ENCODE measurements at places on chromosomes 16 and 17. TPM values are rescaled to one million over a fixed set of nuclear protein-coding genes. Genes with fewer than 3 reads are reported as not detected.

GRCh38 chr16:4419402-4419959 lies 3.1 kb upstream of the CORO7 start:
- no peak for DNase-seq

DNA sequence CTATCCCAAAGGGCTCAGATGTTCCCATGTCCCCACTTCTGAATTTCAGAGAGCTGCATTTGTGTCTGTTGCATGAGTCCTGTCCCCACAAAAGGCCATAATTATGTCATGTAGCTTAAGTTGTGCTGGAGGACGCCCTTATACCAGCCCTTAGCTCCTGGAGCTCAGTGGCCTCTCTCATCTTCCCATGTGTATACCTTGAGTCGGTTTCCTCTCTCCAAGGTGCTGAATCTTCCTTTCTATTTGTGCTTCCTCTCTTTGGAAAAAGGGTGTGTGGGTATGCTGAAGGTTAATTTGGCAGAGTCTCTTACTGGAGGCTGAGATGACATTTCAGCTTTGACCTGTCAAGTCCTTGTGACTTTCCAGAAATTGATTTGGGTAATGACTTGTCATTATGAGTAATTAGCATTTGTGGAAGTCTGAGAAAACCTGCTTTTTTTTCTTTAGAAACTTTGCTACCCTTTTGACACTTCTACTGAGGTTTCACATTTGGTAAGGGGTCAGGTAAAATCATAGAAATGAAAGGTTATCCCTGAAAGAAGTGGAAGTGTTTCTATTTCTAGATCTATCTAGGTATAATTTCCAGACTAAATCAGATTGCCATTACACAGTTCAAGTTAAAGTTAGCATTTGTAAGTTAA lies 185.4 kb downstream of the ABCC12 start:
- DNase-seq = peak; percentile 41

DNA sequence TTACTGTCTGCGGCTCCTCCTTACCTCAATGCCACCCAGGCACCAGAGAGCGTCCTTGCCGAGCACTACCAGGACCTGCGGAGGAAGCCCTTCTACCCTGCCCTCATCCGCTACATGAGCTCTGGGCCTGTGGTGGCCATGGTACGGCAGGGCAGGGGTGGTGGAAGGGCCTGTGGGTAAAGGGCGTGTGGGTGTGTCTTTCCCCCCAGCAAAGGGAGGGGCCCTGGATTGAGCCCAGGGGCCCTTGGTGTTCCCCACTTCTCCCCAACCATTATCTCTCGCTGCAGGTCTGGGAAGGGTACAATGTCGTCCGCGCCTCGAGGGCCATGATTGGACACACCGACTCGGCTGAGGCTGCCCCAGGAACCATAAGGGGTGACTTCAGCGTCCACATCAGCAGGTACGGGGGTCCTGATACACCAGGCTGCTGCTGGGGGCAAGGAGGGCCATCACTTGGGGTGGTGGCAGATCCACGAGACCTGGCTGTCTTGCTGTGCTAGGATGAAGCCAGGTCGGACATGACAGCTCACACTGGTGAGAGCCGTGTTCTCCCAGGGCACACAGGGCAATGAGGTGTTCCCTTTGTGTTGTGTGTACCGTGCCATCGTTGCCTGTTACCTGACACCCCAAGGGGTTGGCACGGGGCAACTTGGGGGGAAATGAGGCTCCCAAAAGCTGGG lies 2.2 kb upstream of the DECR2 start:
- no peak for DNase-seq

DNA sequence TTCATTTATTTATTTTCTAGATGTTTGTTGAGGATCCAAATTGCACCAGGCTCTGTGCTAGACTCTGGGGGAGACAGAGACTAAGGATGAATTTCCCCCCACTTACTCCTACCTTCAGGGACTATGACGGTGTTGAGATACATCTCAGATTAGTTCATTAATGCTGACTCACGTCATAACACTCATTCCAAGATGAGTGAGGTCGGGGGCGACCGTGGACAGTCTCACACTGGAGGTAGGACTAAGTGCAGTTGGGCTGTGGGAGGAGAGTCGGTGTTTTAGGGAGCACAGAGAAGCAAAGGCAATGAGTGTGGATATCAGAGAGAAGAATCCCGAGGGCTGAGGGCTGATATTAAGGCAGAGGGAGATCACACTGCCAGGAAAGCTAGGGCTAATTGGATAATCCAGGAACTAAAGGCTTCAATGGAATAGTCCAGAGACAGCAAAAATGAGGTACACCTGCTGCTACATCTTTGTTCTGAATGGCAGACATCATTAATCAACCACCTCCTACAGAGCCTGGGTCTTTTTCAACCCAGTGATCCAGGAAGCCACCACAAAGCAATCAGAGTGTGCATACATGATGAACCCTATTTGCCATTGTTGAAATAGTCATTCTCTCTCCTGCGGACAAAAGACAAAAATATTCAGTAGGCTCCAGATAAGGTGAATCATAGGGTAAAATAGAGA lies 38.6 kb upstream of the CACNG4 start:
- no peak for DNase-seq

DNA sequence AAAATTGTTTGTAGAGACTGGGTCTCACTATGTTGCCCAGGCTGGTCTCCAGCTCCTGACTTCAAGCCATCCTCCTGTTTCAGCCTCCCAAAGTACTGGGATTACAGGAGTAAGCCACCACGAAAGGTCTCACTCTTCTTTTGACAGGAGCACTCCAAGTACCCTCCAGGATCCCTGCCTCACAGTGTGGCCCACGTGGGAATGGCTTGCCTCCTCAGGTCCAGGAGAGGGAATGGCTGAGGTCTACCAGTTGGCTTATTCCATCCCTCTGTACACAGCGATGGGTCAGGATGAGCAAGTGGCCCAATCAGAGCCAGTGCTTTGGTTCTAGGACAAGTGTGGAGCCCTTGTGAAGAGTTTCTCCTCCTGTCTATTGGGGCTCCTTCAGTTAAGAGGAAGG lies 73.7 kb upstream of the ZNF423 start:
- no peak for DNase-seq

- no peak for DNase-seq
Measured at GRCh38 chr16:83205896-83206295, 579.1 kb downstream of the CDH13 start.

GRCh38 chr17:2854143-2855055 lies 58.2 kb downstream of the RAP1GAP2 start:
- no peak for DNase-seq

DNA sequence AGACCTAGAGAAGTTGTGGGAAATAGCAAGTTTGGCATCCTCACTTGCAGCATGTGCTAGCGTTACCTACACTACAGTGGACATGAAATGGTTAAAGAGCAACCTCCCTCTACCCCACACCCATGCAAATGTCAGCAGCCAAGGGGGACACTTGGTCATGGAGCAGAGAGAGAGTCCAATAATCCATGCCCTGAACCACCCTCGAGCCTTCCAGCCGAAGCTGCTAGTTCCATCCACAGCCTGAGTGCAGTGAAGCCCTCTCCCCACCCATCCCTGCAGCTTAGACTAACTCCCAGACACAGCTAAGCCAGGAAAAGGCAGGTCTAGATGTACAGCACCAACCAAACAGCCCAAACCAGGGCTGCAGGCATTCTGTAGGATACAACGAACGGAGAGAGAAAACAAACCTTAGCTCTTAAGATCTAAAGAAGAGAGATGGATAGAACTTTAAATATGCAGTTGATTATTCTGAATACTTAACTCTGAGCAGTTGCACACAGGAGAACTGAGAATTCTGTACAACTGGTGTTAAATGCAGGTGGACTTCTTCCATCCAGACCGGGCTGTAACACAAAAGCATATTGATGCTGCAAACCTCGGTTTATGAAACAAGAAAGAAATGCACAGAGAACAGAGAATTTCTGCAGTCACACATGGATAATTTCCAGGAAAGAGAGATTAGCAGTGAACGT lies 93.8 kb downstream of the SALL1 start:
- no peak for DNase-seq

GRCh38 chr17:49834118-49834743 lies 13.6 kb downstream of the TAC4 start:
- DNase-seq = no peak

DNA sequence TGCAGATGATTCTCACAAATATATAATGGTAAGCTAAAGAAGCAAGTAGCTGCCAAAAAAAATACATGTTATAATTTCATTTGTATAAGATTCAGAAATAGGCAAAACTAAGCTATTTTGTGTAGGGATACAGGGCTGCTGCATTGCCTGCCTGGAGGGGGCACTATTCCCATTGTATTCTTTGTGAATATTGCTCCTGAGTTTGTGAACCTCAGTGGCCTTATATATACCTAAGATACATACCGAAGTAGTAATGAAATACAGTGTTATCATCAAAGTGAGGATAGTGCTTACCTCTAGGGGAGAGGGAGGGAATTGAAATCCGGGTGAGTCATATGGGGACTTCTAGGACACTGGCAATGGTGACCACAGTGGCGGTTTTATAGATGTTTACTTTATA lies 53.5 kb downstream of the C17orf58 start:
- DNase-seq = no peak

DNA sequence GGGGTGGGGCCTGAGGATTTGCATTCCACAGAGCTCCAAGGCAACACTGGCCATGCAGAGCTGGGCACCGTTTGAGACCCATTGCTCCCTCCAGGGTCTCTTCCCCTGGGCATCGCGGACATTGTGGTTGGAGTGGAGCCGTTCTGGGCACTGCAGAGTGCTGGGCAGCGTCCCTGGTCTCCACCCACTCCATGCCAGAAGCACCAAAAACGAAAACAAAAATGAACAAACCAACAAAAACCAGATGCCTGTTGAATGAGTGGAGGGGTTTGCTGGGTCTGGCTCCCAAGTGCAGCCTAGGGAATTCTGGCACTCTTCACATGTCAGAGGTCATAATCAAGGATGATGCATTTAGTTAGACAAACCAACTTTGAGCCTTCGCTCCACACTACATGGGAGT lies 17.9 kb downstream of the WNT9B start:
- DNase-seq = no peak

DNA sequence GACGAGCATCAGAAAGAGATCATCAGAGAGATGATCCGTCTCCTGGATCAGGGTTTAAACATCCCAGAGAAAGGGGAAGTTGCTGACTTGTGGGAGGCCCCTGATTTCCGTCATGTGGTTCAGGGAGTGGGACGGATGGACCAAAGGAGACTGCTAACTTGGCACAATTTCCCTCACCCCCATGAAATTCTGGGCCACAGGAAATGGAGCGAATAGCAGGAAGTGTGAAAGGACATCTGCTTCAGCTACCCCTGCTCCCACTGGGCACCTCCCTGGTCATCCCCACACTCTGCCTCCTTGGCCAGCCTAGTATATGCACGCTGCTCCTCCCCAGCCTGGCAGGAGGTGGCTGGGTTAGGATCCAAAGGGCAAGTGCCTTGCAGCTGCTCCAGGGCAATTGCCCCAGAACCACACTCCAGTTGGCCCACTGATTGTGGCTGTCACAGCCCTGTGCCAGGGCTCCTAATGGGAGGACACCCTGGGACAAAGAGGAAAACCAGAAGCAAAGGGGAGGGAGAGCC lies 1.3 kb downstream of the ARRB2 start:
- DNase-seq = no peak

TBC1D3I gene
- polyA plus RNA-seq = 0.25 TPM

P2RX1 gene
- polyA plus RNA-seq = 0.56 TPM

ADAD2 gene
- polyA plus RNA-seq = not detected

KLHL10 gene
- polyA plus RNA-seq = 0.21 TPM

TBC1D28 gene
- polyA plus RNA-seq = not detected

CEP112 gene
- 12.5 TPM for polyA plus RNA-seq

BCL6B gene
- 20.0 TPM for polyA plus RNA-seq

RNU2-1 gene
- polyA plus RNA-seq = 1.2 TPM

Measured in left renal pelvis (tissue), 4 donors.